ENCODE measurements at places on chromosomes 13 and 19.

DNA sequence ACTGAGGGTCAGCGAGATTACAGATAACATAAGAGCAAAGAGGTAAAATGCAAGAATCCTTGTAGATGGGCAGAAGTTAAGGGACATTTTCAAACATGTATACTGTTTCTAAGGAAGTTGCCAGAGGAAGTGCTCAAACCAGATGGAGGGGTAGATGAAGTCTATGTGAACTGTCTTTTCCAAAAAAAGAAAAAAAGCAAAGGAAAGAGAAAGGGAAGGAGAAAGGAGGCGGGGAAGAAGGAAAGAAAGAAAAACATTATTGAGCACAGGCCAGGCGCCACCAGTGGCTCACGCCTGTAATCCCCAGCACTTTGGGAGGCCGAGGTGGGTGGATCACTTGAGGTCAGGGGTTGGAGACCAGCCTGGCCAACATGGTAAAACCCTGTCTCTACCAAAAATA, 5.3 kb downstream of the DMAC2 start:
- no peak for DNase-seq

DNA sequence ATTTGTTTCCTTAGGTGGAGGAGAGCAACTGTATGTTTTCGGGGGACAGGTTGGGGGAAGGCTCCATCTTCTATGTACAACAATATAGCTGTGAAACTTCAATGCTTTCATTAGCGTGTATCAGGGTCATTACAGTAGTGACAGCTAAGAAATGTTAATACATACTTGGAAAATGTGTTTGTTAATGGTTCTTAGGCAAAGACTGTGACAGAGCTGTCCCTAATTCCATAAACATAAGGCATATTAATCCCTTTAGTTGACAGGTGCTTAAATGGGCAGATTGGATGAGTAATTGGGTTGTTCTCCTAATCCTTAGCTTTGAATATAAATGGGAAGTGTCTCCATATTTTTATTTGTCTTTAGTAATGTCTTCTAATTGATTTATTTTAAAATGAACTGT, 313.7 kb downstream of the HS6ST3 start:
- DNase-seq = no peak

DNA sequence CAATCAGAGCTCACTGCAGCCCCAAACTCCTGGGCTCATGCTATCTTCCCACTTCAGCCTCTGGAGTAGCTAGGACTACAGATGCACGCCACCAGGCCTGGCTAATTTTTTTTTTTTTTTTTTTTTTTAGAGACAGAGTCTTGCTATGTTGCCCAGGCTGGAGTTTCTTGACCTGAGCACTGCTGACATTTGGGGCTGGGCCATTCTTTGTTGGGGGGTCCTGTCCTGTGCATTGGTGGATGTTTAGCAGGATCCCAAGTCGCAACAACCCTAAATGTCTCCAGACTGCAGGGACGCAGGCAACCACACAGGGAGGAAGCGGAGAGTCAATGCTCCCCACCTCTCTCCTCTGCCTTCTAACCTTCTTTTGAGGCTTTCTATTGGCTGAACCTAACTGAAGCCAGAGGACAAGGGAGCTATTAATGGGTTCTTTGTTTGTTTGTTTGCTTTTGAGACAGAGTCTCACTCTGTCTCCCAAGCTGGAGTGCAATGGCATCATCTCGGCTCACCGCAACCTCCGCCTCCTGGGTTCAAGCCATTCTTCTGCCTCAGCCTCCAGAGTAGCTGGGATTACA, 58.3 kb upstream of the ADGRE5 start:
- DNase-seq = no peak

- no peak for DNase-seq
These were observed 216.4 kb downstream of the DLEU7 start for GRCh38 chr13:50627111-50627510.

DNA sequence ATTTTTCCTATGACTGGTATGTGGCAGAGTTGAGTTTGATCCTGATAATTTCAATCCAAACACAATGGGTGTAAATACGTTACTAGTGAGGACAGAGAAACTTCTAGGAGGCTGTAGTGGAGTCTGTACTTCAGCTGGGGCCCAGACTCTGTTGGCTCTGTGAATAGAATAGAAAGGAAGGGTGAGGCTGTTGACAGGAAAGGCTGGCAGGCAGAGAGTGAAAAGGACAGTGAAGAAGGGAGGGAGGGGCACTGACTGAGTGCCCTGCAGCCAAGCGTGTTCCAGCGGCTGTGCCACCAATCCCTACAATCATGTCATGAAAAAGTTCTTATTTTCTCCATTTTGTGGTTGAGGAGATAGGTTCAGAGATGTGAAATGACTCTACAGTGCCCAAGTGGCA, 80.5 kb downstream of the MBNL2 start:
- no peak for DNase-seq

- DNase-seq = no peak
These were observed 3.5 kb downstream of the N4BP2L2 start for GRCh38 chr13:32535115-32535514.

- DNase-seq = peak; percentile 96
These were observed at the start of gene CHMP2A for GRCh38 chr19:58554494-58555368. TSS of gene CHMP2A (minus strand) at chr19:58555105. CDS start at chr19:58554212, 893 bp downstream.

DNA sequence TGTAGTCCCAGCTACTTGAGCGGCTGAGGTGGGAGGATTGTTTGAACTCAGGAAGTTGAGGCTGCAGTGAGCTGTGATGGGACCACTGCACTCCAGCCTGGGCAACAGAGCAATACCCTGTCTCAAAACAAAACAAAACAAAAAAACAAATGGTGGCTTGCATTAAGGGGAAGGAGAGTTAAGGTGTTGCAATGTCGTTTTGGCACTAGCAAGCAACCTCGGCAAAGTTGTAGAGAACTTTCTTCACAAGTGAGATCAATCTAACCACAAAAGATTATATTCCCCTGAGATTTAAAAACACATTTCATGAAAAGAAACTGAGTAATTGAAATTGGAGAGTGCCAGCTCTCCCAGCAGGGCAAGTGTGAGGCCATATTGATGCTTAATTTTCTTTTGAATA, 153.7 kb downstream of the KLF5 start:
- no peak for DNase-seq

GRCh38 chr13:29125934-29126424, 305.8 kb downstream of the MTUS2 start:
- no peak for DNase-seq

DNA sequence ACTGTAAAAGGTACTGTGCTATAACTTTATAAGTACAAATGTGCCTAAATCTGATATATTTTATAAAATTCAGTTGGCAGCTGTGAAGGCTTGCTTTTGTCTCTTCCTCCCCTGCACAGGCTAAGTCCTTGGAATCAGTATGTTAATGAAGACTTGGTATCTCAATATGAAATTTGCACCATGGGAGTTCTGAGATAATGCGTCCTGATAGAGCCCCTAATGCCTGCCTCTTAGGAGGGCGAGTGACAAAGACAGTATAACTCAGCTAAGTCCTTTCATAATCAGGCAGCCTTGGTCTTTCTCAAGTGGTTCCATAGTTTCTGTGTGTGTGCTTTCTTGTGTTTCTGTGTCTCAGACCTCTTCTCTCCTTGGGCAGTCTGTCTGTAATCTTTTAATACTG, 14.7 kb downstream of the LRCH1 start:
- DNase-seq = no peak

GRCh38 chr19:40190891-40191835, at the start of gene MAP3K10:
TSS of gene MAP3K10 (plus strand) at chr19:40191426. CDS start at chr19:40192032, 606 bp downstream.
- DNase-seq = peak; percentile 66

DNA sequence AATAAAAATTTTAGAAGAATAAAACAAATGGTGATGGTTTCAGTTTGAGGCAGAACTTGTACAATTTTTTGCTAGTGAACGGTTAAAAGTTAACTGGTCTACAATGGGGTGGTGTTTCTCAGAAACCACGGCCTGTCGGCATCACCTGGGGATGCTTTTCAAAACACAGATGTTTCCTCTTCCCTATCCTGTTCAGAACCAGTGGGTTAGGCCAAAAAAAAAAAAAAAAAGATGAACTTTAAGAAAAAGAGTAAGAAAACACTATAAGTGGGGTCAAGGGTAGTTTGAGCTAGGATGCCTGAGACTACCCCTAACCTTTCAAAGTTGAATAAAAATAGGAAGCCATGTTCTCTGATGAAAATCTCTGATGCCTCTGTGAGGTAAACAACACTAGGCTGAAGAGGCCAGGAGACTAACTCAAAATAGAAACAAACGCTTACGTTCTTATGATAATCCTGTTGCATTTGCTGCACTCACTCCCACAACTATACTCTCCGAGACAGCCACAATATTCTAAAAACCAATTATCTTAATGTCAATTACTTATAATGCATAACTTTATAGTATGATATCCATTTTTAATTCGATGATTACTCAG, 3.3 kb downstream of the MTIF3 start:
- DNase-seq = no peak

GRCh38 chr19:12162513-12162881, 399 bp upstream of the ZNF136 start:
- DNase-seq = no peak

DNA sequence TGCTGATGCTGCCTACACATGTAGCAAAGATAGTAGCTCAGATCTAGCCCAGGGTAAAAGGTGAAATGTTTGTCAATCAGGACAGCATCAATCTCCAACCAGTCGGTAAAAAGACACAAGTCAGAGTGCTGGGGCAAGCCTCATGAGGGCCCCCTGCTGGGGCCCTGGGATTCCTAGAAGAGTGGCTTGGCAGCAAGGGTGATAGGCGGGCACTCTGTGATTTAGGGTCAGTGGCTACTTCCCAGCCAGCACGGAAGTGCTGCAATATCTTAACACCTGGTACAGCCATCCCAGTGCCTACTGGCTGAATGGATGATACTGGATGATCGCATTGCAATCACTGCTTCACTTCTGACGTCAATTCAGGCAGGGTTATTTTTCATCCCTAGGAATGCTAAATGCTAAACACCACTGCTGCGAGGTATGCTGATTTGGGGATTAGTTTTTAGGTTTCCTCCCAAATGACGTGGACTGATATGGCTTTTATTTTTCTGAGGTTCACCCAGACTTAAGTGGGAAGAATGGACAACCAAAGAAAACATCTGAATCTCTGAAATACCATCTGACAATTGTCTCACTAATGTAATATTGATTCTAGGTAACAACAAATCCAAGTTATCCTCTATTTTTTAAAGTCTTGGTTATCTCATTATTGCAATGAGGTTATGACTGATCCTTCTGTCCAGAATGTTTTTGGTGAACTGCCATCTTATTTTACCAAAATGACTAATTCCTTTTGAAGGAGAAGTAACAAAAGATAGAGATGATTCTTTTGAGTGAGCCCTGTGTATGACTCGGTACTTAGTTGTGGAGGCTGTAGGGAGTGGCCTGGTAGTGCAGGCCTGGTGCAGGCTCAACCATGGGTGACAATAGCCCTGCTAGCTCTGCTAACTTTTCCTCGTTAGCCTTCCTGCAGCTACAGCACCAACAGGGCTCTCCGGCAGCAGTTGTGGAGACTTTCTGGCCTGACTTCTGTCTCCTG, 432.5 kb downstream of the FGF9 start:
- no peak for DNase-seq

- DNase-seq = no peak
These were observed 776.3 kb downstream of the EFNB2 start for GRCh38 chr13:105758918-105759860.

DNA sequence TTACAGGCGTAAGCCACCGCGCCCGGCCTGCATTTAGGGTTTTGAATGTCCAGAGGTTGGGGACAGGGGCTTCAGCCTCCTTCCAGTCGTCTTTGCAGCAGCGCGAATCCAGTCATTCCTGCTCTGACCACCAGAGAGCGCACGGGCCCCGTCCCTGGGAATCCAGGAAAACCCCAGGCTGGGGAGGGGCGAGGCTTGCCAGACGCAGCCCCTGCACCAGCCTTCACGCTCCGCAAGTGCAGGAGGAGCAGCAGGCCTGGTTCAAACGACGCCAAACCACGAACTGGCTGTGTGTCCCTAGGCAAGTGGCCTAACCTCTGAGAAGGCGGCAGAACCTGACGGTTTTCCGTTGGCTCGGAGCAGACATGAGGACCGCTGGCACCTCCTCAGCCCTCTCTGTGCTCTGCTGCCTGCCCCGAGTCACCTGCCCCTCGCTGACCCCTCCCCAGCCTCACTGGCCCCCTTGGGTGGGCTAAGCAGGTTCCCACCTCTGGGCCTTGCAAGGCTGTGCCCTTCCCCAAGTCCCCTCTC, 2.0 kb upstream of the RNF126 start:
- DNase-seq = peak; percentile 64

- DNase-seq = no peak
These were observed 121.6 kb downstream of the CYSLTR2 start for GRCh38 chr13:48775285-48775684.

DNA sequence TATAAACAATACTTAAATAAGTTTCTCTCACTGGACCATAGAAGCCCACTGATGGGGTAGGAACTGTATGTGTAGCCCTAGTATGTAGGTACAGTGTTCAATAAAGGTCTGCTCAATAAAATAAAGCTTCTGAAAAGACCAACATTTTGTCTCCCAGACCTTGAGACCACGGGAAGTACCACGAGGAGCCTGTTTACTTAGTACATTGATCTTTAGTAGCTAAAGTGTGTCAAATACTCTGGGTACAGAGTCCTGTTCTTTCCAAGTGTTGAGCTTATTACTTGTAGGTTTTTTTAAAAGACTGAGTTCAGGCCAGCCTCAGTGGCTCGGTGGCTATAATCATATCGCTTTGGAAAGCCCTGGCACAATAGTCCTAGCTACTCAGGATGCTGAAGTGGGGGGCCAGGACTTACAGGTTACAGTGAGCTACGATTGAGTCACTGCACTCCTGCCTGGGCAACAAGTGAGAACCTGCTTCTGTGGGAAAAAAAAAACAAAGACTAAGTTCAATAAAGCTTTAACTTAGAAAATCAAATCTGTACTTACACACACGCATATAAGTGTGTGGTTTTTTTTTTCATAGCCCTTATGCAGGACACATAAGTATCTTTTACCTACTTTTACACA, 3.4 kb downstream of the MTRF1 start:
- no peak for DNase-seq

DNA sequence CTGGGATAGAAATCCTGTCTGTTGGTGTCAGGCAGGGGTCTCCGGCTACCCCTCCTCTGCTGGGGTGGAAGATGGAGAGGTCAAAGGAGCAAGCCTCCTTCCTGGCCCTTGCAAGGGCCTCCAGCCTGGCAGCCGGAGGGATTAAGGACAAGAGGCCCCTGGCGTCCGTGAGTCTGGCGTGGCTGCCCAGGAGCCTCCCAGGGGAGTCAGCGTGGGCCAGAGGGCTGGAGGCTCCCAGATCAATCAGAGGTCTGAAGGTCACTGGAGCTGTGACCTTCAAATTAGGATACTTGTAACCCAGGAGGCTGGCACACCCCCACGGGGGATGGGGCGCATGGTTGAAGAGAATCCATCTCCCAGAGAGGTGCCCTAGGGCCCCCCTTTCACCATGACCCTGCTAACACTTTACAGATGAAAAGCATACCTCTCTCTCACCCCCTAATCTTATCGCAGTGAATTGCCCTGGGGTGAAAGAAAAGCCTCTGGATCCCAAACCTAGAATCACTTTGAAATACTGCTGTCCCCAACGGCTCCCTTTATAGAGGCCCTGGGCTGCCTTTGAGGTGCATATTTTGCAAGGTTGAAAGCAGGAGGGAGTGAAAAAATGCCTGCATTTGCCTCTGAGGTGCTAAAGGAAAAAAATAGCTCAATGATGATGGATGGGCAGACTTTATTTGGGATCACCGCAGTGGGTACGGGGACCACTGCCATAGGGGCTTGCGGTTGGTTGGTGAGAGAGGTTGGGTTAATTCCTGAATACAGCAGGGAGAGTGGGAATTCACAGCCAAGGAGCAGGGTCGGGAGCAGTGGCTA, 44.9 kb upstream of the PEG3 start:
- DNase-seq = no peak
